Stromal cell of bone marrow (primary cell): ENCODE measurements at places on chromosomes 11 and 22.

DNA sequence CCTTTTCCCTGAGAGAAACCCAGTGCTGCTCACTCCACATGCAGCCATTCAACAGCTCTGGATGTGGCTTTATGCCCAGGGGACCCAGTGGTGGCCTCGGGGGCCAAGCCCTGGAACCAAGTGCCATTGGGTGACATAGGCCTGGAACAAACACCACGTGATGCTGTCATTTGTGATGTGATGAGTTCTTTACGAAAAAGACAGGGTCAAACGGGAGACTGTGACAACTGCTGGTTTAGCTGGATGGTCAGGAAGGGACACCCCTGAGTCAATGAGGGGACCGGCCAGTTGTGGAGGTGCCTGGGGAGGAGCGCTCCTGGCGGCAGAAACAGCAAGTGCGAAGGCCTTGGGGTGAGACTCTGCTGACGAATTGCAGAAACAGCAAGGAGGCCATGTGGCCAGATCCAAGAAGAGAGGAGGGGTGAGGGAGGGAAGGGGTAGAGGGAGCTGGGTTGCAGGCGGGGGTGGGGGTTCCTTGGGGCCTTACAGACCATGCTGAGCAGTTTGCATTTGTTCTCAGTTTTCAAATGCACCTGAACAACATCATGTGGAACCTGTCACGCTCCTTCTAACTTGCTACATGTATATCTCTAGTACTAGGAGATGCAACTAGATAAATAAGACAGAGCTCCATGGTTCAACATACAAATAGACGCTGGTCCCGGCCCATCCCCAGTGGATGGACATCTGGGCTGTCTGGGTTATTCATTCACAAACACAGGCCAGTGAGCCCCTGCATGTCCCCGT, 56.1 kb downstream of the IGLL5 start:
- DNase-seq: no peak

- DNase-seq: no peak
These were observed 24.7 kb downstream of the EXT2 start for GRCh38 chr11:44120169-44120568.

DNA sequence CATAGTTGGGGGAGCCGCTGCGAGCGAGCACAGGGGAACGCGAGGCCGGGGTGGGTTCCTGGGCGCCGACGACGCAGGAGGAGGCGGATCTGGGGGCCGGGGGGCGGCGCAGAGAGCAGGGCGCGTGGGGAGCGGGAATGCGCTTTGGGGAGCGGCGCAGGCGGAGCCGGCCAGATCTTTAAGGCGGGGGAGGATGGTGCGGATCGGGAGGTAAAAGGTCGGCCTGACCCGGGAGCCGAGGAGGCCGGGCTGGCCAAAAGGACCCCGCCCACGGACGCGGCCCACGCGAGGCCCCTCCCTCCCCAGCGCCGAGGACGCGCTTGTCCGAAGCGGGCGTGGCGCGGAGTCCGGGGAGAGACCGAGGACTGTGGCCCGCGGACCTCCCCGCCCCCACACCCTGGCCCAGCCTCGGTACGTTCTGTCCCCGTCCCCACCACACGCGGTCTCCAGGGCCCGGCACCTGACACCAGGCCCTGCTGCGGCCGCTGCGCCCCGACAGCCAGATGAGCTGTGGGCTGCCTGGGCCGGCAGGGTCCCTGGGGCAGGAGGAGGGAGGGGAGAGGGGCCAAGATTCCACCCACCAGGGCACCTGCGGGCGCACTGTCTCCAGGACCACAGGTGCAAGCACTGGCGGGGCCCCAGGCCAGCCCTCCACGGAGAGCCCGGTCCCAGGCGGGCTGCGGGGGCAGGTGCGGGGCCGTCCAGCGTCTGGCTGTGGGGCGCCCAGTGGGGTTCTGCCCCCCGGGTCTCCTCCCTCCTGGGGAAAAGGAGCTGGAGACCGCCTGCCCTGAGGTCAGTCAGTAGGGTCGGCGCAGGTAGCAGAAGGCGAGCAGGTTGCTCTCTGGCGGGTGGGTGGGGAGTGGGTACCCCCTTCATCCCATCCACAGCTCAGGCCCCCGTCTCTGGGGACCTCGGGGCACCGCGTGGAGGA, 10.9 kb downstream of the PIM3 start:
- DNase-seq: no peak

DNA sequence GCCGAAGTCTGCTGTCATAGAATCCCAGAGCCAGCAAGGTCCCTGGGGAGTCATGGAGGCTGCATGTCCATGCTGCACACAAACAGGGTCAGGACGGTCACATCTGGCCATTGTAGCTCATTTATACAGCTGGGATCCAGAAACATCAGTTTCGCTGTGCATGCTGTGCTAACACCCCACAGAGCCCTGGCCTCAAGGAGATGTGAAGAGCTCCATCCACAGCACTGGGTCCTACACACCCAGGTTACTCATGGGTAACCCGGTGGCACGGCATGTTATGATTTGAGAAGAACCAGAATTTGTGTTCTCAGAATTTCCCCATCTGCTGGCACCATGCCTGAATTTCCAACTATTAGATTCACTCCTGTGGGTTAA, 146.3 kb upstream of the ARHGAP20 start:
- DNase-seq: no peak

DNA sequence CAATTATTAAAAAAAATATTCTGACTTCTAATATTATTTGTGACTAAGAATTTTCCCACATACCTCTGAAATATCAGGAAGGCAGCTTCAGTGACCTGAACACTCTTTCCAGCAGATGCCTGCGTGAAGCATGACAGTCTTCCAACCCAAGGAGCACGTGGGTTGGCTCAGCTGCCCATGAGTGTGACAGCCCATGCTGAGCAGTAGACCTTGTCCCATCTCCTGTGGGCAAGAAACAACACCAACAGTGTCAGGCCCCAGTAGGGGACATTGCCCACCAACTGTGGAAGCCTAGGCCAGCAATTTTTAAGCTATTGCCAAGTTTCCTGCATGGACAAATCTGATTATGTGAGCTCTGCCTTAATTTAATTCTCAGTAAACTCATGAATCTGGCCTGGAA, 66.4 kb upstream of the OLFML1 start:
- no peak for DNase-seq

DNA sequence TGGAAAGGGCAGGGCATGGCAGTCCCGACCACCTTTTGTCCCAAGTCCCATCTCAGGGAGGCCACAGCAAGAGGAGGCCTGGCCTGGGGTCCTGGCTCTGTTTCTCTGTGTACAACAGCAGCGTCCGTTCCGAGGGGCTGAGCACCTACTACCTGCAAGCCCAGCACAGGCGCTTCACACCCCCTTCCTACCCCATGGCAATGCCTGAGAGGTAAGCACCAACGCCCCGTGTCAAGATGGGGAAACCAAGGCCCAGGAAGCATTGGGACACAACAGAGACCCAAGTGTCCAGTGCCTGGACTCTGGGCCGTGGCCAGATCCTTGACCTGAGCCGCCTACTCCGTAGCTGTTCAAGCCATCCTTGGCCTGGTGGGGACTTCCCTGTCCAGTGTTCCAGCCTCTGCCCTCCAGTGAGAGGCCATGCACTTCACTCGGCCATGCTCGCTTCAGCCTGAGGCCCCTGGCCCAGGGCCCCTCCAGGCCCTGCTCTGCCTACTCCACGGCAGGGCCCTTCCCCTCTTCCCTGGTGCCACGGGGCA, 14.3 kb upstream of the TCF20 start:
- DNase-seq: no peak

GRCh38 chr22:20430101-20430719, 7.4 kb downstream of the SCARF2 start:
- no peak for DNase-seq

- no peak for DNase-seq
These were observed 51.9 kb upstream of the EIF3D start for GRCh38 chr22:36580846-36581245.

- peak; percentile 30 for DNase-seq
These were observed 33.4 kb upstream of the EIF3D start for GRCh38 chr22:36562261-36562835.

GRCh38 chr11:57778318-57779037, 16.9 kb downstream of the CTNND1 start:
- DNase-seq: peak; percentile 94

- DNase-seq: no peak
These were observed 116.8 kb downstream of the WNT7B start for GRCh38 chr22:45860201-45860600.
